Activated naive CD4-positive, alpha-beta T cell treated with anti-CD3 and anti-CD28 coated beads, Interleukin-2, amount 50 U/mL, for 16 hours (primary cell): ENCODE measurements at places on chromosomes 7 and 10.

DNA sequence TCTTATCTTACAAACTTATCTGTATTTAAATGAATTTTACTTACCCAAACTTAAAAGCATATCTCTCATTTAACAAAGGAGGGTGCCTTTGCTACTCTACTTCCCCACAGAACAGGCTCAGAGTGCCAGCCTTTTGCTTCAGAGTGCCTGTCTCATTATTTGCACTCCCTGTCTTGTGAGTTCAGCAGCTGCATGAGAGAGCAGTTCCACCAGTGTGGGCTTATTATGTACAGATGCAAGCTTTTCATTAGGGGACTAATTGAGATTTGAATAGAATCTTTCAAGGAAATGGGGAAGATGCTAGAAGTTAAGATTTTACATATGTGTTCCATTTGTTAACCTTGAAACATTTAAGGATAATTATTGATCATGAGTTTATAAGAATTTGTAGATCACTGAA, 310.2 kb upstream of the LRRN3 start:
- no peak for DNase-seq

DNA sequence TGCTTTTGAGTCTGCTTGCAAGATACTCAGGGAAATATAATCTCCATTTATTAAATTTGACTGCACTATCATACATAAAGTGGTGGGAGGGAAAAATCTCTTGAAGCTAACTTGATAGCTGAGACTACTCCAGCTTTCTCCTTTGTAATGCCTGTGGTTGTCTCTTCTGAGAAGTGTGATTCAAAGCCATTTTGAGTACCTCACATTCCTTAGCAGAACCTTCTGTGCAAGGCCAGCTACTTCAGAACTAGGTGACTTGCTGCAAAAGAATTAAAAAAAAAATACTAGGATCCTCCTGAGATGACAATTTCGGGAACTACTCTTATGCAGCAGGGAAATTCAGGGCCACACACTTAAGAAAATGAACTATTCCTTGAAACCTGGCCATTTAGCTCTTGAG, 294.8 kb downstream of the MDFIC start:
- DNase-seq, result no peak

DNA sequence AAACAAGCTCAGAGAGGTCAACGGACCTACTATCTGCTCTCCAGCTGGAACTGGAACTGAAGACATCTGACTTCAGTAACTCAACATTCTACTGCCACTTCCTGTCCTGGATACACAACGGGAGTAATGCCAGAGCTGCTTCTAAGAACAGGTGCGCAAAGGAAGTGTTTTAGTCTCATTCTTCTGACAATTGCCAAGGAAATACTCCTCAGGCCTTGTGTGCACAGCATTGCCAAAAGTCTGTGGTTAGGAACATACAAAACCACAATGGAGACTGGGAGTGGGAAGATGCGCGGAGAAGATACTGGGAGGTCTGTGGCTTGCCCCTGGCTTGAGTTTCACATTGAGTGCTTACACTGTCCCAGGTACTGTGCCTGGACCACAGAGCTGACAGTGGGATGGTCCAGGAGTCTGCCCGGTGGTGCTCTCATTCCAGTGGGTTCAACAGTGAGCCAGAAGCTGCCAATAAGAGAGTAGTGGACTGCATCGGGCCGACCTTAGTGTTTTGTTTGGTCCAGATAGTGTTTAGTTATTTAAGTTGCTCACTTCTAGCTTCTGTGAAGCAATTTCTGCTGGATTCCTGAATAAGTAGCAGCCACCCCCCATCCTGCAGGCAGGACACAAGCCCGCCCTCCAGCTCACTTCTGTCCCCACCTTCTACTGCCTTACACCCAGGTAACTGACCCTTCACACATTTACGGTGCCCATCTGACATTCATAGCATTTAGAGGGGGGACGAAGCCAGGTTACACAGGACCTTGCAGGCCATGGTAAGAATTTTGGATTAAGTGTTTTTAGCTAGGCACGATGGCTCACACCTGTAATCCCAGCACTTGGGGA, 10.3 kb downstream of the TBL2 start:
- DNase-seq, result no peak

- no peak for DNase-seq
Observed at GRCh38 chr10:98293550-98294269, 25.7 kb upstream of the LOXL4 start.

DNA sequence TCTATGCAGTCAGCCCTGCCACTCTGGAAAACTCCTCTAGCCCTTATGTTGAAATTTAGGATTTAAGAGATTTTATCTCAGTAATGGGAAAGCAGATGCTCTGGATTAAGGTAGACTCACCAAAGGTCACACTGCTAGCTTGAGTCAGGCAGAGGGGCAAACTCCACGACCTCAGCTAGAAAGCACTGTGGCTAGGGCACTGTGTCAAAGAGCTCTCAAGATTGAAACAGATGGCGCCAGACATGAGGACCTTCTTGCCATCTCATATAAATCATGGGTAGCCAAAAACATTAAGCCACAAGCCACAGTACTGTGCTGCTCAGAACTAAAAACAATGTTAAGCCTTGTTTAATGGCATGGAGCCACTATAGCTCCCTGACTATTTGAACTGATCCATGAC, 188.7 kb downstream of the DNAJC1 start:
- no peak for DNase-seq

- DNase-seq, result no peak
Observed at GRCh38 chr10:55426138-55426537, 625.1 kb upstream of the PCDH15 start.

GRCh38 chr10:44684661-44685060, 226.5 kb upstream of the TMEM72 start:
- DNase-seq, result no peak

- DNase-seq, result no peak
Observed at GRCh38 chr7:35355199-35355598, 101.3 kb upstream of the TBX20 start.

GRCh38 chr7:137996386-137996851, 5.5 kb downstream of the CREB3L2 start:
- DNase-seq, result no peak

- no peak for DNase-seq
Observed at GRCh38 chr7:148395990-148396716, 194.4 kb upstream of the C7orf33 start.

GRCh38 chr7:67267914-67268313, 271.3 kb downstream of the TYW1 start:
- DNase-seq, result no peak

DNA sequence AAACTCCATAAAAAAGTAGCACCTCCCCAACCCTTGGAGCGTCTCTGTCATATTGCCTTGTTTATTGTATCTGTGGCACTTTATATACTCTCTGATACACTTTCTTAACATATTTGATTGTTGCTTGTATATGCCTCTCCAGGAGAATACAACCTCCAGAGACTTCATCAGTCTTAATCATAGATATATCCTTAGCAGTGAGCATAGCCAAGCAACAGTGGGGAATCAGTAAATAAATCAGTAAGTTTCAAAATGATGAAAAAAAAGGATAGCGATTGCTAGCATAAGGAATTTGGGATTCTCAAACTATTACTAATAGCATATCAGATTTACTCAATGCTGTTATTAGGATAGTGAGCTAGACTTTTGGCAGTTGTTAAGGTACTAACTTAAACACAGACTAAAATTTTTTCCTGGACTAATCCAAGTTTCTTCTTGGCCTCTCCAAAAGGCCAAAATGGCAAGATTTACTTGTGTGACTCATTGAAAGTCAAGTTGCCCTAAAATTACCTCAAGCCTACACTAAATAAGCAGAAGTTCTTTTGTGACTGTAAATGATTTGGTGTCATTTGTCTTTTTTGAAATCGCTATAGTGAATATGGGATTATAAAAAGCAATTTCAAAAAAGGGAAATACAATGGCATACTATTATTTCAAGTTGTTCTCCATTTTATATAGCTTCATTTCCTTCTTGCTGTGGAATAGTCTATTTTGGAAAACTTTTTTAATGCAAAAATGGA, 177.9 kb downstream of the CHN2 start:
- no peak for DNase-seq

GRCh38 chr10:132146271-132146671, 40.5 kb upstream of the DPYSL4 start:
- DNase-seq, result peak; percentile 8

GRCh38 chr7:105768898-105769507, 107.4 kb downstream of the ATXN7L1 start:
- no peak for DNase-seq

DNA sequence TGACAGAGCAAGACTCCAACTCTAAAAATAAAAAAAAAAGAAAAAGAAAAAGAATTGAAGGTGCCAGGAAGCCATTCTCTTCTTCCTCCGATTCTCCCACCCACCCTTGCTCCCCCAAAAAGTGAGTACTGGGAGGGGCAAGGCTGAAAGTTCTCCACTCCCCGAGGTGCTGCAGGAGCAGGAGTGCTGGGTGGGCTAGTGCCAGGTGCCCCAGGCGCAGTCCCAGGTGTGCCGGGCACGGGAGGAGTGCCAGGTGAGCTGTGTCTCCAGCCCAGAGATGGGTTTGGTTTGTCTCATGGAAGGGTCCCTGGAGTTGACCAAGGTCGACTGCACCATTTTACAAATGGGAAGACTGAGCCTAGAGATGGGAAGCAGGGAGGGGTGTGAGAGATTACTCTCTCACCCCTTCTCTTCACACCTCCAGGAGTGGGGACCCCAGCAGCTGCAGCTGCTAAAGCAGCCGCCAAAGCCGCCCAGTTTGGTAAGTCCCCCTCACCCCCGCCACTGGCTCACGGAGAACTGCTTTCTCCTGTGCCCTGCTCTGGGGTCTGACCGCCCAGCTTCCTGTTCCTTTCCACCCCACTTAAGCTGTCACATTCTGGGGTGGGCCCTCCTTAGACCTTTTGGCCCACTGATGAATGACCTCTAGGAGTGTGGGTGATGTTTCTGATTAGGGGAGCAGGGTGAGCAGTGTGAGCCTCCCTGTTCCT, 26.2 kb upstream of the LIMK1 start:
- DNase-seq, result no peak

- DNase-seq, result no peak
Observed at GRCh38 chr10:81179324-81179723, 641.6 kb downstream of the SH2D4B start.

DNA sequence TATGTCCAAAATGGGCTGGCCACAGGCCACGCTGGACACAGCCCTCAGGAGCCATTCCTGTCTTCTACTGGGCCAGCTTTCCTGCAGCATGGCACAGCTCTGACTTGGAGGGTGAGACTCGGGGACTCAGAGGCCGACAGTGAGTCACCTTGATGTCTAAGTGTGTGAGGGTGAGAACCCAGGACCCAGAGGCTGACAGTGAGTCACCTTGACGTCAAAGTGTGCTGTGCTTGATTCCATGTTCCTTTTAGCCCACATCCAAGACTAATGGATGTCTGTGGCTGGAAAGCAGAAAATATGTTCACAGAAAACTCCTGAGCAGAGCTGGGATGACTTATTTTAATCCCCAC, 6.0 kb upstream of the FAM170B start:
- DNase-seq, result no peak

DNA sequence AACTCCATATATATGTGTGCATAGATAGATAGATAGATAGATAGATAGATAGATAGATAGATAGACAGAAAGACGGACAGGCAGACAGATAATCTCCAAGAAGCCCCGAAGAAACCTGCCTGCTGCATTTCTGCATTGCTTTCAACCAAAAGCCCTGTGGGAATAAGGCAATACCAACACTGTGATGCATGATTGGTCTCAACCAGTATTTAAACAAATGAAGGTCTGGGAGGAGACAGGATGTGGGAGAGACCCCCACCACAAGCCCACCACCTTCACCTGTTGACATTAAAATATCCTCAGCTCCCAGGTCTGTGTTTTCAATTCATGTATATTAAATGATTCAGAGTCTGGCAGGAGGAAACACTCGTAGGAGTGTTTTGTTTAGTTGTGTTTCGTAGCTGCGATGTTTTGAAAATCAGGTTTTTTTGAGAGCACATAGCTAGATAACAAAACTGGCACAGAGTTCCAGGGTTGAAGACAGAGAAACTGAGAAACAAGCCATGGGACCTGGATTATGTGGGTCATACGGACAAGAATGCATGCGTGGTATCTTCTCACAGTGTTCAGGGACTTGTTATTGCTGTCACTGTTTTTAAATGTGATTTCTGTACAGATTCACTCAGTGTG, 200.7 kb upstream of the AHR start:
- DNase-seq, result no peak

DNA sequence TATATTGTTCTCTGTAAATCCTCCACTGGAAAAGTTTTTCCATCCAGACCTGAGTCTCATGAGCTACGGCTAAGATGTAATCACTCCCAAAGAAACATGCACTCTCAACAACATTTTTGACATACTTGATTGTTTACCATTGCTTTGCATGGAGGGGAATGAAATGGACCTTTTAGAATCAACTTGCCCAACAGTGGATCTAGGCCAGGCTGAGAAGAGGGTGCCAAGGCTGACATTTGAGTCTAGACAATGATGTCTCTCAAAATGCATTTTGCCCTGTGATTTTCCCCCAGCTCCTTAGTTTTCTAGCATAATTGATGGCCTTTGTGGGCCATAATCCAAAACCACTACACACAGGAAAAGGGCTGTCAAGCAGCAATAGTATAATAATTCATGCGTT, 297.9 kb upstream of the KLF6 start:
- DNase-seq, result no peak

GRCh38 chr10:33965795-33966581, 631.5 kb upstream of the NRP1 start:
- no peak for DNase-seq

GRCh38 chr7:77537136-77537777, at the start of gene PTPN12:
Gene PTPN12, plus strand, starts transcription at chr7:77537295. Its CDS starts 252 bp downstream, at chr7:77537547.
- DNase-seq, result peak; percentile 50

DNA sequence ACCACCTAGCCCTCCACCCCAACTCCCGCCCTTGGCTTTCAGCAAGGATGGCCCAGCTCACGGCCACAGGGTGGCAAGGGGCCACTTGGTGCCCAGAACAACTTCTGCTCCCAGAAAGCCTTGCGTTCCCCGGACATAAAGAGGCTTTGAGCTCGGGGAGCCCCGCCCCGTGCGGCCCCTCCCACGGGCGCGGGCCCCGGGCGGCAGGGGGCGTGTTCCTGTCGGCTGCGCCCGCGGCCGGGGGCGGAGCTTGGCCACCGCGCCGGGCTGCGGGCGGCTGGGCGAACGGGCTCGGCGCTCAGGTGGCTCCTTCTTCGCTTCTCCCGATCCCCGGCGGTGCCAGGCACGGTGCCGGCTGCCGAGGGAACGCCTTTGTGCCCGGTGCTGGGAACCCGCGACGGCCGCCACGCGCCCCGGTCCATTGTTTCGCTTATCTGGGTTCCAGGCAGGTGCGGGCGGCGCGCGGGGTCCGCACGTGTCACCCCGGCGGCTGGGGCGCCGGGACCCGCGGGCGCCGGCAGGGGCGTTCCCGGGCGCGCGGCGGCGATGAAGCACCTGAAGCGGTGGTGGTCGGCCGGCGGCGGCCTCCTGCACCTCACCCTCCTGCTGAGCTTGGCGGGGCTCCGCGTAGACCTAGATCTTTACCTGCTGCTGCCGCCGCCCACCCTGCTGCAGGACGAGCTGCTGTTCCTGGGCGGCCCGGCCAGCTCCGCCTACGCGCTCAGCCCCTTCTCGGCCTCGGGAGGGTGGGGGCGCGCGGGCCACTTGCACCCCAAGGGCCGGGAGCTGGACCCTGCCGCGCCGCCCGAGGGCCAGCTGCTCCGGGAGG, at the start of gene NFE2L3:
Gene NFE2L3, plus strand, starts transcription at position 246 of the 829 bp plus-strand sequence. Its CDS starts 301 bp downstream, at position 547.
- DNase-seq, result peak; percentile 83

GRCh38 chr10:34959321-34959720, 130.8 kb downstream of the CUL2 start:
- DNase-seq, result no peak

GRCh38 chr10:77975086-77975666, 48.6 kb upstream of the DLG5 start:
- no peak for DNase-seq
